ENCODE measurements at places on chromosomes 6 and 20. TPM values are rescaled to one million over a fixed set of nuclear protein-coding genes. Genes with fewer than 3 reads are reported as not detected.

The RAET1E gene
- 1.4 TPM for total RNA-seq

DNA sequence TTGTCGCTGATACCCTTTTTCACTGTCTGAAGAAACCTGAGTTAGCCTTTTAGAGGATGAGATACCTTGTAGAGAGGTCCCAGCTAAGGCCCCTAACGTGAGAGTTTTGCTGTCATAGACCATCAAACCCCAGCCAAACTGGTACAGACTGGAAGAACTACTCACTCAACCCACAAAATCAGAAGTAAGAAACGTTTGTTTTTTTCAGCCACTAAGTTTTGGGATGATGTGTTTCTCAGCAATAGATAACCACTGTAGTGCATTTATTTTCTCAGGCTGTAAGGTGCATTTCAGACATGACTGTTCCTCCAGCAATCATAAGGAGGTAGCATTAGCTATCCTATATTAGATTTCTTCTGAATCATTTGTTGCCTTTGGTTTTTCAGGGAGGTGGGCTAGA, 407.3 kb upstream of the FLRT3 start:
- DNase-seq = no peak

DNA sequence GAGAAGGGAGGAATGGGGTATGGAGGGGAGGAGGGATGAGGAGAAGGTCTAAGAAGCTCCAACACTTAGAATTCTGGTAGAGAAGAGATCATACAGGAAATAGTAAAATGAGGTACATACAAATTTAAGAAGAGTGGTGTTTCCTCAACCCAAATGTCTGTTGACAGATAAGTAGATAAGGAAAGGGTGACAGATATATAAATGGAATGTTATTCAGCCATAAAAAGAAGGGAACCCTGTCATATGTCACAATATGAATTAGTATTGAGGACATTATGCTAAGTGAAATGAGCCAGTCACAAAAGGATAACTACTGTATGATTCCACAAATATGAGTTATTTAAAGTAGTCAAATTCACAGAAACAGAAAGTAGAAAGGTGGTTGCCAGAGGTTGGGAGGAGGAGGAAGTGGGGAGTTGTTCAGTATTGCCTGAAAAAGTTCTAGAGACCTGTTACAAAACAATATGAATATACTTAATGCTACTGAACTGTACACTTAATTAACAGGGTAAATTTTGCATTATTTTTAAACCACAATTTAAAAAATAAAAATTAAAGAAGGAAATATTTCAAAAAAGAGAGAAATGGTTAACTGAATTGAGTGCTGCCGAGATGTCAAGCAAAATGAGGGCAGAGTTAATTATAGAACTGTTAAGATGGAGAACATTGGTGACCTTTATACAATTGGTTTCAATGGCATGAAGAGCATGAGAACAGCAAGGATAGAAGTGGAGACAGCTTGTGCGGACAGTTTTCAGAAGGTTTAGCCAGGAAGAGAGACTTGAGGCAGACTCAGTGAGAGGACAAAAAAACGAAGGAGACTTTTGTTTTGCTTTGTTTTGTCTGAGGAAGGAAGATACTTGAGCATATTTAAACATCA, 47.6 kb upstream of the ADGRF4 start:
- DNase-seq = no peak

DNA sequence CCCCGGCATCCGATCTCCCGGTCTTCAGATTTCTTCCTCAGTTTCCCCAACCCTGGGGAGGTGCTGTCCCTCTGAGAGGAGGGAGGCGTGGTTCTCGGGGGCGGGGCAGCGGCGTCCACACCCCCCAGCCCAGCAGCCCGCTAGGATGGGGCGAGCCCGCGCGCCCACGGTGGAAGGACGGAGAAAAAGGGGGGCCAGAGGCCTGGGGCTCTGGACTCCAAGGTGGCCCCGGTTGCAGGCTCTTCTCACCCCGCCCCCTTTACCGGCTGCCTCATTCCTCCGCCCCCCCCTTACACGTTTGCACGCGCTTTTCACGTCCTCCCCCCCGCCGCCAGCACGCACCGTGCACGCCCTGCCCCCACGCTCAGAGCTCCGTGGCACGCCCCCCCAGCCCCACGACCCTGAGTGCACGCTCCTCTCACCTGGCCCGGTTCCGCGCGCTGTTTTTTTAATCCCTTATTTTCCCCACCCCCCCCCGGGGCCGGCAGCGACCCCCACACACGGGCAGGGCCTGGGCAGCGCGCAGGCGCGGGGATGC, 402 bp downstream of the ZBTB12 start:
- DNase-seq = peak; percentile 66

- peak; percentile 41 for DNase-seq
Measured at GRCh38 chr20:34689486-34689885, 12.6 kb upstream of the PIGU start.

- peak; percentile 85 for DNase-seq
Measured at GRCh38 chr6:111985202-111985731, 68.6 kb upstream of the CCN6 start.

The RRBP1 gene
- total RNA-seq = 93.3 TPM
